ENCODE measurements at places on chromosomes 1 and 21.

DNA sequence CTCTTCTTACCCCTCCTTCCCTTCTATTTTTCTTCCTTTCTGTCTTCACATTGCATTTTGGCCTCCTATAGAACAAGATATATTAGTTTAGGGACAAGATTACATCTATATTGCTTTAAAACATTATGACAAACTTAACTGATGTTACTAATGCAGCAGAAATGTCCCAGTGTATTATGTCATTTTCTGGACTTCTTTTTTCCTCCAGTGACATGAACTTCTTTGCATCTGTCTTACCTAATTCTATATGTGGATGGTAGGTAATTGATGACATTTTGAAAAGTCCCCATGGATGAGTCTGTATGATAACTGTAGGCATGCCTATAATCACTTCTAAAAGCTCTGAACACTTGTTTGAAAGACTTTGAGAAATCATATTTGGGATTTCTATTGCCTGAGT, 89.5 kb downstream of the FNBP1L start:
- no peak for DNase-seq

GRCh38 chr1:26696654-26697430, 1.0 kb downstream of the ARID1A start:
- DNase-seq, result peak; percentile 67

- DNase-seq, result no peak
Observed at GRCh38 chr1:45862008-45862407, 58.6 kb downstream of the MAST2 start.

DNA sequence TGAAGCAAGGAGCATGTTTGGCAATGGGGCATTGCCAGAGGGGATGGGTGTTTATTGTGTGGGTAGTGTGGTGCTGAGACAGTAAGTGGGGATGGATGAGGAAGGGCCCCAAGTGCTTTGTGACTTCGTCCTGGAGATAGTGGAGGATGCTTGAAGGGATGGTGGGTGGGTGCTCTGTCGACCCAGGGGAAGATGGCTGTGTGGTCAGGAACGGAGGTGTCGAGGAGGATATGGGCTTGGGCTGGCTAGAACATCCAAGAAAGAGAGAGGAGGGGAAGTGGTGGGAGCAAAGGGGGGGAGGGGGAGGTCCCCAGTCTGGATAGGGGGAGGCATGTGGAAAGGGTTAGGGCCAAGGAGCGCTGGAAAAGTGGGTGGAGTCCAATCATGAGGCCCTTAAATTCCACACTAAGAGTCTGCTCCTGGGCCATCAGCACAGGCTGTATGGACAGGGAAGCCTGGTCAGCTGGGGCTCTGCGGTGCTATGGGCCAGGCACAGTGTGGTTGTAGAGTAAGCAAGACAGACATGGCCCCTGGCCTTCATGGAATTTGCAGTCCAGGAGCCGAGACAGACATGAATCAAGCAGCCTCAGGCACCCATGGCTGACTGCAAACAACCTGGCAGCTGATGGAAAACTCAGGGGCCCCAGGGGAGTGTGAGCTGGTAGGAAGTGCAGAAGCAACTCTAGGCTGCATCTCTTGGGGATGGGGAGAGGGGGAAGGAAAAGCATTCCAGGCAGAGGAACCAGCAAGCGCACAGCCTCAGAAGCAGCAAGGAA, 36.3 kb downstream of the EDN2 start:
- no peak for DNase-seq

GRCh38 chr1:210321552-210321951, 7.2 kb upstream of the HHAT start:
- no peak for DNase-seq

DNA sequence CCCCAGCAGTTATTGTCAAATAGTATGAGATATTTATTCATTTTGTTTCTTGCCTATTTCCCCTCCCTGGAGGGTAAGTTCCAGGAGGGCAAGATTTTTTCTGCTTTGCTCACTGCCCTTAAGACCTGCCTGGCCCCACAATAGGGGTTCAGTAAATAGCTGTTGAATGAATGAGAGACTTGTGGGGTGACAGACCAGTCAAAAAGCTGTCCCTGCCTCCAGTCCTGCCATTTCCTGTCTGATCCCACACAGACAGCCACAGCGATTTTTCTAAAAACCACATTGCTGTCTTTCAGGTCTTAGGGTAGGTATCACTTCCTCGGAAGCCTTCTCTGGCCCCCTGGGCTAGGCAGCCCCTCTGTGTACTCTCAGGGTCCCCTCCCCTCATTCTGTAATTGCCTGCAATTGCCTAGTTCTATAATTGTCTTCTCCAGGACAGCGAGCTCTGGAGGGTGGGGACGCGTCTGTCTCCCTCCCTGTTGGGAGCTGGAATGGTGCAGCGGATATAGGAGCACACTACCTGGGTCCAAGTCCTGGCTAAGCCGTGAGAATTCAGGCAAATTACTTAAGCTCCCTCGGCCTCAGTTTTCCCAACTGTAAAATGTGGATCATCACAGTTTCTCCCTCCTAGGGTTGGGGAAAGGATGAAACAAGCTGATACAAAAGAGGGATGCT, 1.8 kb upstream of the EXTL1 start:
- no peak for DNase-seq

GRCh38 chr1:169576935-169577331, 9.3 kb downstream of the F5 start:
- DNase-seq, result no peak

DNA sequence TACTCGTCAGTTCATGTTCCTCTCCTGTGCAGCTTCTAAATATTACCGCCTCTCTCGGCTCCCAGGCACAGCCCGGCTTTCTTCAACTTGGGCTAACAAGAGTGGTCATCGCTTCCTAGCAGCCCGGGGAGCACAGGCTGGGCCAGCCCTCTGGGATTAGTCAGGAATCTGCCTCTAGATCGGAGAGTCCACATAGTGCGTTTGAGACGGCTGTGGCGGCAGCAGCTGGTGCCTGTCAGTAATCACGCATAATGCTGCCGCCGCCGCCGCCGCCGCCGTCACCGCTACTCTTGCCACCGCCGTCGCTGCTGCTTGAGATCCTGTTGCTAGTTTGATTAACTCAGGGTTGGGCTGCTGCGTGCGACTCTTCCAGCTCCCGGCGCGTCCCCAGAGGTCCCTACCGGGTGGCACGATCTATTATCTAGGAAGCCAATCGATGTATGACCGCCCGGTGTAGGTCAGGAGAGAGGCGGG, at the start of gene RXRG:
RXRG (minus strand) TSS at position 230 of the 474 bp plus-strand sequence. CDS start 233 bp downstream, outside the sequence.
- DNase-seq, result no peak

DNA sequence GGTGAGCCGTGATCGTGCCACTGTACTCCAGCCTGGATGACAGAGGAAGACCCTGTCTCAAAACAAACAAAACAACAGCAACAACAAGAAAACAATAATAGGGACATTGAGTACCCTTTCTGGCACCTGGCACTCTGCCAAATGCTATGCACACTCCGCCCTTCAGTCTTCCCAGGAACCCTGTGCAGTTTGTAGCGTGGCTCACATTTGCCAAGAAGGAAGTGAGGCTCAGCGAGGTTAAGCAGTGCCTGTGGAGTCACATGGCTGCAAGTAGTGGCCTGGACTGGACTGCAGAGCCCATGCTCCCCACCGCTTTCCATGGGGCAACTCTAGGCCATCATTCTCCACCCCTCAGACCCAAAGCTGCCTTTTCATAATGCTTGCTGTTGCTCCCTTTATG, 5.3 kb upstream of the EVA1B start:
- DNase-seq, result no peak

DNA sequence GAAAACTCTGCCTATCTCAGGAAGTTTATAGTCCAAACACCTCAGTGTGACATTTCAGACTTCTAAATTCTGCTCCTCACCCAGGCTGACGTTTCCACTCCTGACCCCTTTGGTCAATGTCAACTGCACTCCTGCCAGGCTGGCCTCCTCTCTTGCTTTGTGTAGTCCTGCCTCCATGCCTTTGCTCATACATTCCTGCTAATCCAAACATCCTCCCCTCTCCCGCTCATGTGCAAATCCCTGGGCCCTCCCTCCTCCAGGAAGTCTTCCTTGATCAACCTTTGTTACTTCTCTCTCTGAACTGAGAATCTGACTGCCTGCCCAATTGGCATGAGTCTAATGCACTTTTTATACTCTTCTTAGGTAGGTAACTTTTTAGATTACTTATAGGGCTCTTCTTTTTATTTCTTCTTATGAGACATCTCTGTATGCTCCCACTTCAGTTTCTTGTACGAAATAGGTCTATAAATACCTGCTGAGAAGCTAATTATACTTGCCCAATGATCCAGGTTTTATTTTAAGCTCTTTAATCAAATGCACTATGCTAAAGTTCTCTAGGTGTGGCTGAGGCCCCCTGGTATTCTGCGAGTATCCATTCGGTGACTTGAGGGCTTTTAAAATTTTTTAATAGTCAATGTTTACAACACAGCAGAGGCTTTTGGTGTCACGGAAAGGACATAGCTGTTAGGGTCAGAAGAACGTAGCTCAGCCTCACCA, 128.1 kb downstream of the PLXNA2 start:
- no peak for DNase-seq
